ENCODE measurements at places on chromosomes 2 and 18. TPM values are rescaled to one million over a fixed set of nuclear protein-coding genes. Genes with fewer than 3 reads are reported as not detected.

CFC1 gene
- total RNA-seq, result not detected

NEMP2 gene
- 11.4 TPM for total RNA-seq

SPTBN1 gene
- 347 TPM for total RNA-seq

RAB17 gene
- total RNA-seq, result not detected

RAB27B gene
- 2.9 TPM for total RNA-seq

G6PC2 gene
- total RNA-seq, result not detected

RAB10 gene
- 104 TPM for total RNA-seq

ACADL gene
- total RNA-seq, result not detected

TMEM214 gene
- 80.7 TPM for total RNA-seq

CELF4 gene
- 0.77 TPM for total RNA-seq

CTAGE1 gene
- total RNA-seq, result not detected

FAM237A gene
- total RNA-seq, result not detected

FER1L5 gene
- total RNA-seq, result 0.09 TPM

ALPP gene
- not detected for total RNA-seq

RBKS gene
- 3.1 TPM for total RNA-seq

ERFE gene
- total RNA-seq, result 3.1 TPM

KCNG3 gene
- total RNA-seq, result not detected

CROCC2 gene
- total RNA-seq, result 0.29 TPM

MTIF2 gene
- 23.8 TPM for total RNA-seq

SP100 gene
- total RNA-seq, result 270 TPM

HYCC2 gene
- 38.8 TPM for total RNA-seq

ACMSD gene
- total RNA-seq, result not detected

HDLBP gene
- total RNA-seq, result 333 TPM

C2orf80 gene
- total RNA-seq, result not detected

IL18RAP gene
- total RNA-seq, result 145 TPM

NEU4 gene
- total RNA-seq, result 1.1 TPM

NYAP2 gene
- 0.33 TPM for total RNA-seq

SLC9A4 gene
- not detected for total RNA-seq

MYL12A gene
- total RNA-seq, result 598 TPM

OTOF gene
- total RNA-seq, result 0.34 TPM

CRYBA2 gene
- total RNA-seq, result not detected

AP1S3 gene
- total RNA-seq, result 12.7 TPM

DNER gene
- 0.11 TPM for total RNA-seq

MERTK gene
- 37.8 TPM for total RNA-seq

RIT2 gene
- not detected for total RNA-seq

CCDC74B gene
- total RNA-seq, result 1.9 TPM

MAL gene
- 10.3 TPM for total RNA-seq

CIB4 gene
- not detected for total RNA-seq

UGT1A8 gene
- not detected for total RNA-seq

CPO gene
- total RNA-seq, result not detected

PMAIP1 gene
- total RNA-seq, result 5.9 TPM

CHRNG gene
- not detected for total RNA-seq

POTEJ gene
- not detected for total RNA-seq

ANKRD30BL gene
- 0.60 TPM for total RNA-seq

MC4R gene
- not detected for total RNA-seq

RAD51AP2 gene
- not detected for total RNA-seq

CCDC150 gene
- total RNA-seq, result 2.5 TPM

HRH4 gene
- 1.0 TPM for total RNA-seq

GPR17 gene
- total RNA-seq, result 0.79 TPM

WDR75 gene
- total RNA-seq, result 48.2 TPM

EML6 gene
- 7.9 TPM for total RNA-seq

MGAT5 gene
- total RNA-seq, result 90.7 TPM

HOXD3 gene
- total RNA-seq, result 9.8 TPM

ESPNL gene
- total RNA-seq, result 1.5 TPM

SNRNP27 gene
- 43.3 TPM for total RNA-seq

MFSD2B gene
- 0.60 TPM for total RNA-seq

EHBP1 gene
- 44.2 TPM for total RNA-seq

ADAM23 gene
- 0.33 TPM for total RNA-seq

ASXL3 gene
- total RNA-seq, result 3.5 TPM

L3MBTL4 gene
- total RNA-seq, result 13.2 TPM

Data from spleen (tissue), 13 donors.